Fibroblast of villous mesenchyme (primary cell): ENCODE measurements at places on chromosomes 7 and 10. TPM values are rescaled to one million over a fixed set of nuclear protein-coding genes. Genes with fewer than 3 reads are reported as not detected.

The GPRIN2 gene
- not detected in 2 replicates for total RNA-seq

The PIP4K2A gene
- total RNA-seq, result 35.8 and 66.7 TPM in 2 replicates

The LRRC17 gene
- total RNA-seq, result 39.9 and 70.0 TPM in 2 replicates

The GNG11 gene
- 67.4 and 83.1 TPM in 2 replicates for total RNA-seq

The CAMK1D gene
- total RNA-seq, result 1.3 and 1.9 TPM in 2 replicates

The ANKRD61 gene
- not detected in 2 replicates for total RNA-seq

The PRPS1L1 gene
- total RNA-seq, result not detected in 2 replicates

The PON3 gene
- under 0.01 TPM in 1 of 2 replicates, not detected in the other for total RNA-seq

The AOAH gene
- not detected in 2 replicates for total RNA-seq

The TLX1 gene
- total RNA-seq, result not detected in 2 replicates
